ENCODE measurements at places on chromosomes 11 and 22.

DNA sequence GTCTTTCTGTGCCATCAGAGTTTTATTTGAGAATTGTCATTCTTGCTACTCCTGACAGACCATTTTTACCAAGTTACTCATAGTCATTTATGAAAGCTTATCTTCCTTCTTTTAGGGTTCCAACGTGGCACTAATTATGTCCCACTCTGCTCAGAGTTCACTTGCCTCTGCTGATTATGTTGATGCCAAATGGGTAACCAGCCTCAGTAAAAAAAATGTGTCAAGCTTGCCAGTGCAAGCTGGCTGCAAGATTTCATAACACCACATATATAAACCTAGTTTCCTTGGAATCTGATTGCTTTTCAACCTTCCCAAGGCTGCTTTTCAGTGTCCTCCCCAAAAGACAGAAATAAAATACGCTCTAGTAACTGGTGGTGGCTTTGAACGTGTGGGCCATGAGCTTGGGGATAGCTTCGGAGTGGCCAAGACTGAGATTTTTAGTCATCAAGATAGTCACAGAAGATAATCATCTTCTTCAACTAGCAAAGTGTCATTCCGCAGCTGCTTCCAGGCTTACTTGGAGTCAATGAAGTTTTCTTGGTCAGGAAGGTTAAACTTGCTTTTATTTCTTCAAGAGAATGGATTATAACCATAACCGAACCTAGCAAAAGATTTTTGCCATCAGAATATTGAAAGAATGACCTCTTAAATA lies 29.5 kb upstream of the APOA1 start:
- no peak for DNase-seq

GRCh38 chr11:83493917-83494316 lies 207.8 kb upstream of the CCDC90B start:
- DNase-seq = no peak

- DNase-seq = no peak
Observed at GRCh38 chr22:46536537-46537224, 739 bp downstream of the CELSR1 start.

GRCh38 chr11:78815831-78816230 lies 241.2 kb upstream of the NARS2 start:
- DNase-seq = no peak

DNA sequence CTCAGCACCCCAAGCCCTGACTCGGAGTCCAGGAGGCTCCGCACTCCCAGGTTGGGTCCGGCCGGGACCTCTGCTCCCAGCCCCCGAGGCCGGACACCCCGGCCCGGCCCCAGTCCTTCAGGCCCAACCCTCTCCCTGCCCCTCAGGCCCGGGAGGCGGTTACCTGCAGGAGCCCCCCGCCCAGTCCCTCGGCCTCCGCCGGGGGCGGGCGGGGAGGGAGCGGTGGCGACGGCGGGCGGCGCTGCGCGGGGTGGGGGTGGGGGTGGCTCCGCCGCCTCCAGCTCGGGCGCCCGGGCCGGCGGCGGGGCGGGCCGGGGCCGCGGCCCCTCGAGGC lies 310 bp downstream of the TCF20 start:
- DNase-seq = peak; percentile 32

GRCh38 chr11:113286009-113286408 lies 28.4 kb upstream of the TTC12 start:
- DNase-seq = no peak

GRCh38 chr22:30969532-30970355 lies 679 bp downstream of the TUG1 start:
- DNase-seq = peak; percentile 12

DNA sequence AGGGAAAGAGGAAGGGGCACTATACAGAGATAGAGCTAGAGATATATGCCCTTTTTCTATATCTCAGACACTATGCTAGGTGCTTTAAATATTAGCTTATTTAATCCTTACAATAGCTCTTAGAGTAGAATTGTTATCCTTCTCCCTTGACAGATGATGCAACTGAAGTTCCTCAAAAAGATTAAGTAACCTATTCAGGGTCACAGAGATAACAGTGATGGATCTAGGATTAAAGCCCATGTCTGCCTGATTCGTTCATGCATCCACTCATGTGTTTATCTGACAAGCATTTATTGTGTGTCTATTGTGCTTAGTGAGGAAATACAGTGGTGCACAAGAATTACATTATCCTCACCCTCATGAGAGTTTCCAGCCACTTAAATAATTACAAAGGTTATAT lies 8.7 kb downstream of the CCDC83 start:
- DNase-seq = no peak

GRCh38 chr22:49936973-49937757 lies 18.7 kb downstream of the CRELD2 start:
- DNase-seq = no peak

DNA sequence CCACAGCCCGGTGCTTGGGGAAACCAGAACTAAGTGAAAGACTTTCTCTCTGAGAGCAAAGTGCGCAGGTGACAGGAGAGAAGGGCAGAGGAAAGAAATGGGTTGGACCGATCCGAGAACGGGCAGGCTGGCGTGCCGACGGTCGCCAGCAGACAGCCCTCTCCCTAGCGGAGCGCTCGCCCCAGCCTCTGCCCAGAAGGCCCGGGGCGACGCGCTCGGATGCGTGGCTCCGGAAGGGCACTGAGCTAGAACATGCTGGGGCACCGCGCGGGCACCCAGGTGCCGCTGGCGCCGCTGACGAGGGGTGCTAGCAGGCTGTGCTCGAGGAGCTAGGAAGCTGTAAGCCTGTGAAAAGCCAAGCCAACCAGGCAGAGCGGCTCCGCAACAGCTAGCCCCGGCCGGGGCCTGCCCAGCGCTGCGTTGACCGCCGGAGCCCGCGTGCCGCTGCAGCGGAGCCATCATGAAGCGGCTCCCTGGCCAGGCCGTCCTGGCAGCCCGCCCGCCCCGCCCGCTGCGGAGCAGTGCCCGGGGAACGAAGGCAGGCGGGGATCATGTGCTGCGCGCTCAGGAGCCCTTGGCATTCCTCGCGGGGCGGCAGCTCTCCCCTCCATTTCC lies 22.1 kb upstream of the RRAS2 start:
- DNase-seq = peak; percentile 60

DNA sequence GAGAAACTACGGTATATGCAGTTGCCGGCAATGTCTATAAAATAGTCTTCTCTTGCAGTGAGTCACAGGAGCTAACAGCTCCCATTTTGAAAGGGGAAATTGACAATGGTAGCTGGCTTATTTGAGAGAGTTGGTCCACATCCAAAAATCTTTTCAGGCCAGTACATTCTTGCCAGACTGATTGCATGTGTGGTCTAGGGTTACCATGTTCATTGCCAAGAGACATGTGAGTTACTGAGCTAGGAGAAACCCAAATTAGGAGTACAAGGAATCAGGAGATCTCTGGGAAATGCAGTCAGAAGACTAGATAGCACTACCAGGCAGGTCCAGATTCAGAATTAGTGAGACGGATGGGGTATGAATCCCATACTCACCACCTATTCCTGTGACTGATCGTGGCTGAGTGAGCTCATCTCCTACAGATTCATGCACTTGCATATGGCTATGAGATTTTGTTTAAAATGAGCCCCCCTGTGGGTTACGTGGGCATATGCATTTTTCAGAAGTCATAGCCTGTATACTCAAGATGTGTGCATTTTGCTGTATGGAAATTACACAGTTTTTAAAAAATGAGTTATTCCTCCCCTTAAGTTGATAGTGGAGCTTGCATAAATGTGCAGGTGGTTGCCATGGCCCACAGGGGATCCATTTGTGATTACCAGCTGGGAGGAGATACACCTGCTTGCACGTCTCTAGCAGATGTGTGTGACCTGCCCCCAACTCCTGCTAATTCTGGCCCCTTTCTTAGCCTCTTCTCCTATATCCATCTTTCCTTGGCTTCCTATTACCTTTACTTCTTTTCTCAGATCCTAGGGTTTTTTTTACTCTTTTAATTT lies 102.7 kb downstream of the COMMD9 start:
- no peak for DNase-seq

DNA sequence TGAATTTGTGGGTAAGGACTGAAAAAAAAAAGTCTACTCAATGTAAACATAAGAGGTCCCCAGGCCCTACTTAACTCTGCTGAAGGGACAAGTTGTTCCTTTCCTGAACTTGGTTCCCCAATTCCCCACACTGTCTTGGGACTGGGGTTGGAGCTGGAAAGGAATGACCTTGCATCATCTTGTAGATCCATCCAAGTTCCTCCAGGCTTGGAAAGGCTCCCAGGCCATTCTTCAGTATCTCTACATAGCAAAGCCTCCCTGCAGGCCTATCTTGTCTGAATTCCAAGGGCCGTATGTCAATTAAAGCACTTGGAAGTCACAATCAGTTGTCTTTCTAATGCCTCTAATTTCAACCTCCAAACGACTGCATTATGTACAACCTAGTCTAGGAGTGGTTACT lies 361.2 kb downstream of the TMEM135 start:
- DNase-seq = no peak

DNA sequence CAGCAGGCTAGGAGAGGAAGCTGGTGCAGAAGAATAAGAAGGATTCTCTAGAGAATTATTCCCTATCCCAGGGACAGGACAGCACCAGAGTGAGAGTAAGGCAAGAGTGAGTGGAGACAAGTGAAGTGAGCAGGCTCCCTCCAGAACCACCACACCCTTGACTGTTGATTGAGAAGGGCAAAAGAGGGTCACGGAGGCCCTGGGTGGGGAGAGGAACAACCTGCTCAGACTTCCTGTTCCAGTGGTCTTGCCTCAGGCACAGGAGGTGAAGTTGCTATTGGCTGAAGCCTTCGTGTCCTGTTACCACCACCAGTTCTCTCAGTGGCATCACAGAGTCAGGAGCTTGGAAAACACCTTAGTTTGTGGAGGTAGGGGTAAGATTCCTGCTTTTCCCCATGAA lies 51.7 kb upstream of the CCDC89 start:
- DNase-seq = no peak

DNA sequence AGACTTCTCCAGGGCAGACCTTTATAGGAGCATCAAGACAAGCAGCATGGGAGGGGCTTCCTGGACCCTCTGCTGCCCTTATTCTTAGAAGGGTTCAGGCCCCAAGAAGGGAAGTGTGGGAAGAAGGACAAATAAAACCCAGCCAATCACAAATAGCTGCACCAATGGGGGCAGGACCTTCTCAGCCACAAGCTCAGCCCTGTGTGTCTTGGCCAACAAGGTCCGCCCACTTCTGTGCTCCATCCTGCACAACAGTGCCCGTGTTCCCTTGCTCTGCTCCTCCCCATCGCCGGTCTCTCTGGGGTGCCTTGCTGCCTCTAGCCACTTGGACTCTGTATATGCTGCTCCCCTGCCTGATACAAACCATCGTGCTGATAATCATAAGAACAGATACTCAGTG lies 86.1 kb downstream of the NAT10 start:
- no peak for DNase-seq

DNA sequence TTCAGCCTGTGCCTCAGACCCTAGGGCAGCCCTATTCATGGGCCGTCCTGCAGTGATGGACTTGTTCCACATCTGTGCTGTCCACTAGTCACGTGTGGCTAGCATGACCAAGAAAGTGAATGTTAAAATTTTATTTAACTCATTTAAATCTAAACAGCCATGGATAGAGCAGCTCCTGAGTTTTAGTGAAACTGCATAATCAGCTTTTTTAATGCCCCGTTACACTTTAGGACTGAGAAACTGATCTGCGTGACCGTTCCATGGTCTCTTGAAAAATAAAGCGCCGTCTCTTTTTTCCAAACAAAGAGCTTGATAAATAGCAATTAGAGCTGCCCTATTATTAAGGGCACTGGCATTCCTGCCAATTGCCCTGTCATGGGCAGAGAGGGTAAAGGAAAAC lies 76.5 kb upstream of the SNX19 start:
- DNase-seq = no peak

GRCh38 chr22:49600468-49600867 lies 227.2 kb downstream of the BRD1 start:
- DNase-seq = no peak

DNA sequence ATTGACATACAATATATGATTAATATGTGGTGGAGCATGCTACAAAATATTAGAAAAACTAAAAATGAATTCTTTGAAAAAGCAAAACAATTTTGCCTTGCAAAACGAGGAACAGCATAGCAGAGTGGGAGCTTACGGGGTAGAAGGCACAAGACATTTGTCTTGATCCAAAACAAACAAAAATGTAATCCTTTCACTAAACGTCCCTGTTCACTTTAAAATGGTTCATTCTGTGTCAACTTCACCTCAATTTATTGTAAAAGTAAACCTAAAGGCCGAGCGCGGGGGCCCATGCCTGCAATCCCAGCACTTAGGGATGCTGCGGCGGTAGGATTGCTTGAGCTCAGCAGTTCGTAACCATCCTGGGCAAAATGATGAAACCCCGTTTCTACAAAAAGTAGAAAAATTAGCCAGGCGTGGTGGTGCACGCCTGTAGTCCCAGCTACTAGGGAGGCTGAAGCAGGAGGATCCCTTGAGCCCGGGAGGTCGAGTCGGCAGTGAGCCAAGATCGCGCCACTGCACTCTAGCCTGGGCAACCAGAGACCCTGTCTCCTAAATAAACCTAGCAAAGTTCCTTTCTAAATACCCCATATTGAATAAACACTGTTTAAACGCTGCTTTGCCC lies 2.0 kb downstream of the PRDM10 start:
- no peak for DNase-seq

GRCh38 chr11:61949169-61950034 lies 749 bp upstream of the BEST1 start:
- DNase-seq = peak; percentile 58

DNA sequence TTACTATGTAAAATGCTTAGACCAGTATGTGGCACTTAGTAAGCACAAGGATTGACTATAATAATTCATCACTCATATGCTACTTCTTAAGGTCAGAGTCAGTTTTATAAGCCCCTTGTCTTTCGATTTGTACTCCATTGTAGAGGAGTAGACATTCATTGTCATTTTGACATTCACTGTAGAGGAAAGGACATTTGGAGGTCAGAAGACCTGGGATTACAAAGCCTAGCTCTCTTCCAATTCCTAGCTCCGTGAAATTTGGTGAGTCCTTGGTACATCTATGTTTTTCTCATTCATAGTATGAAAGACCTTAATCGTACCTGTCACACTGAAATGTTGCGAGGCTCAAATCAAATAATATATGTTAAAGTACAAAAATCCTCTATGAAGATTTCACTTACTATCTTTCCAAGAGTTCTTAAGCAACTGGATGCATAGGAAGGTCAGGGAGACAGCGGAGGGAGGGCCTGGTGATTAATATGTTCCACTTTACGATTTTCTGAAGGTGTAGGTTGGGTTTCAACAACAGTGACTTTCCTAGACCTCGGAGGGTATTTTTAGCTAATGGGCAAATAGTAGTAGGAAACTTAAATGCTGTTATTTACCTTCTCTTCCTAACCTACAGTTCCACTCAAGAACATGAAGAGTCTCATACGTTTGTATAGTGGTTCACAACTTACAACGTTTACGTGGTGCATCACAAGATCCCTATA lies 1.4 kb upstream of the EMSY start:
- DNase-seq = no peak

- no peak for DNase-seq
Observed at GRCh38 chr11:8329336-8329735, 65.7 kb upstream of the LMO1 start.

- DNase-seq = peak; percentile 54
Observed at GRCh38 chr22:17368554-17369438, 464 bp upstream of the CECR2 start.

All from HTR-8/SVneo (cell line).